Psoas muscle (tissue), 8 donors: ENCODE measurements at places on chromosomes 5 and 9. TPM values are rescaled to one million over a fixed set of nuclear protein-coding genes. Genes with fewer than 3 reads are reported as not detected.

BSPRY gene
- polyA plus RNA-seq = not detected

WNT8A gene
- polyA plus RNA-seq = not detected

RIOK2 gene
- 10.5 TPM for polyA plus RNA-seq

FOXD1 gene
- 0.15 TPM for polyA plus RNA-seq

TAL2 gene
- 0.61 TPM for polyA plus RNA-seq

PMPCA gene
- 42.4 TPM for polyA plus RNA-seq

F2R gene
- 2.3 TPM for polyA plus RNA-seq

QRFP gene
- polyA plus RNA-seq = 0.01 TPM

MLANA gene
- not detected for polyA plus RNA-seq

IDNK gene
- 1.0 TPM for polyA plus RNA-seq

- DNase-seq = no peak
Observed at GRCh38 chr5:135587721-135588663, 9.2 kb upstream of the CXCL14 start.

DNA sequence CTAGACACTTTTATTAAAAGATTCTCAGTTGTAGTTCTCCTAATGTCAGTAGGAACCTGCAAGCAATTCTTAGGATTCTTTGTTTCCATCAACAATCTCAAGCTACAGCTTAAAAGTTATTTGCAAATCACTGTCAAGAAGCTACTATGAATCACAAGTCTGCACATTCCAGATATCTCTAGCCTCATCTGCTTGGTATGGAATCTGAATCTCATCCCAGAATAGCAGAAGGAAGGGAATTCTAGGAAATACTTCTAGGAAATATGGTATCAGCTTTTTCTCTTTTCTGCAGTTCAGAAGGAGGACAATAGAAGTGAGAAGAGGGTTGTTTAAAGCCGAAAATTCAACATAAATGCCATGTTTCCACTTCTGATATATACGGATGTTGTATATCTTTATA, 792.2 kb upstream of the CDH9 start:
- DNase-seq = no peak

DNA sequence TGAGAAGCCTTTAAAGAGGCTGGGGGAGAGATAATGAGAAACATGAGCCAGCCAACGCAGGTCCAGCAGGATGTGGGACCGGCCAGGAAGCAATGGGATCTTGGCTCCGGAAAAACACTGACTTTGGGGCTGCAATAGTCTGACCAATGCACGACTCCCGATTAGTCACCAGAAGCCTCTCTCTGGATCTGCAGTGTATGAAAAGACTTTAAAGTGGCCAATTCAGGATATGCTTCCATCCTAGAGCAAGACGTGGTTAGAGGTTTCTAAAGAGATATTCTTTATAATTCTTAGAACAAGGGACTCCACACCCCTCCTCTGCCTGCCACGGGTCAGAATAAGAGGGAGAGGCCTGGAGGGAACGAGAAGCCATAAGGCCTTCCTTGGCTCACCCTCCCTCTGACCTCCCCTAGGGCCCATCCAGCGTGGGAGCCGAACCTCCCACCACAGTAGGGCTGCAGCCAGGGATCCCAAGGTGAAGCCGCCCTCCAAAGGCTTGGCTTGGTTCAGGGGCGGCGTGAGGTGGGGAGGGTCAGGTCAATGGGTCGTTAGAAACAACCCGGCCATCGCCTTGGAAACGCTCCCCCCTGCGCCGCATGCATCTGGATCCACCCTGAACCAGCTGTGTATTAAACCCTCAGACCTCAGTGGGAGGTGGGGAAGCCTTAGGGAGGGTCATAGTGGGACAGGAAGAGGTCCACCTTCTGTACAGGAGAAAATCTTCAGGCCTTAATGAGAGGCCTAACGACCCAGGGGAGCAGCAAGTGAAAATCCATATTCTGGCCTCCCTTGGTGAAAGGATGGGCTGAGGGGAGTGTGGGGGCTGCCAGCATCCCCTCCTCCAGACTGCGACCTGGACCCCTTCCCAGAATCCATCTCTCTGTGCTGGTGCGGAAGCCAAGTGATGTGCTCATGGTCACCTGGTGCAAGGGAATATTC, 11.1 kb downstream of the FGF1 start:
- no peak for DNase-seq

DNA sequence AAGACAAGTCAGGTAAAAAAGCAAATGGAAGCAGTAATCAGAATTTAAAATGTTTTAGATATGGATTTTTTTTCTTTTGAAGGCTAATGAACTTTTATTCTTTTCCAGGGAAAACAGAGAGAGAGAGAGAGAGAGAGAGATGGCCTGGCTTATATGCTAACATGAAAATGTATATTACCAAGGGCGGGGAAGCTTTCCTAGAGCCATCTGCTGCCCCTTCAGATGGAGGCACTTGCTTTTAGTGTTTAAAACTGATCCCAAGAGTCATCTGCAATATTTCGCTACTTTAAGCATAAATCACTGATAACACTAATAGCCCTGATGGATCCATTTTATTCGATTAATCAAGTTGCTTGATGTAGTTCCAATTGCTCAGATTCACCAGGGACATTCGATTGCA, 186.1 kb upstream of the ADAMTS16 start:
- DNase-seq = no peak

DNA sequence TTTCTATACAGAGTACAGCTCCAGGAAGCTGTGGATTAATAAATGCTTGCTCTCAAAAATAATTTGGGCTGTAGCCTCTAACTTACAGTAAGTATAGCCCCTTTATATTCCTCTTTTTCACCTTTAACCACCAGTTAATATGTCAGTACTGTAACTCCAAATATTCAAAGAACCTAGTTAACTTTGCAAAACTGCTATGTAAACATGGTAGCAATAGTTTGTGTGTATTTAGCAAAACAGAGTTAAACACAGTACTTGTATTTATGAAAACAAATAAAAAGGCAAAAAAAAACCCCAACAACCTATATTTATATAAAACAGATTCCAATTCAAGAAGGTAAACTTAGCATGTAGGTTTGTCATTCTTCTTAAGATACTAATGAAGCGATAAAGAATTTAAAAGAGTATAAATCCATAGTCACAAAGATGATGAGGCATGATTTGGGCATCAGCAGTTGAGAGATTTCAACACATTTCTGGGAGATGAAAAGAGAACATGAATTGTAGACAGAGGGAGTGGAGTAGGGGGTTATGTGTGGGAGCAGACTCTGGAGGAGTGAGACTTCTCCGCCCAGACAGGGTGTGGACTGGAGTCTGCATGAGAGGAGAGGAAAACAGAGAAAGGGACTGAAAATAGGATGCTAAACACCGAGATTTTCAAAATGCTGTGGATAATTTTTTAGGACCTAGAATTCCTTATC, 47.0 kb upstream of the F2RL1 start:
- no peak for DNase-seq

GRCh38 chr9:114494776-114495569, 10.3 kb downstream of the WHRN start:
- no peak for DNase-seq

GRCh38 chr9:126149661-126150060, 177.0 kb upstream of the MVB12B start:
- no peak for DNase-seq

DNA sequence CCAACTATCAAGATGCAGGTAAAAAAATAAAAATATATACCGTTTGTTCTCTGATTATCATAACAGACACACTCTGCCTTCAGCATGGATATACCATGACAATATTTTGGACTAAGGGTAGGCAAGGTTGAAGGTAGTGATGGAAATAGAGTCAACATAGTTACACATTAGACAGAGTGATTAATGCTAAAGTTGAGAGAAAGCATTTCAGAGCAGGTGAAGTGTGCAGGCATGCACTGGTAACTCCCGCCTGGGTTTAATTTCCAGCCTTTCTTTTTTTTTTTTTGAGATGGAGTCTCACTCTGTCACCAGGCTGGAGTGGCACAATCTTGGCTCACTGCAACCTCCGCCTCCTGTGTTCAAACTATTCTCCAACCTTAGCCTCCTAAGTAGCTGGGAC, 458.5 kb downstream of the TLR4 start:
- no peak for DNase-seq

DNA sequence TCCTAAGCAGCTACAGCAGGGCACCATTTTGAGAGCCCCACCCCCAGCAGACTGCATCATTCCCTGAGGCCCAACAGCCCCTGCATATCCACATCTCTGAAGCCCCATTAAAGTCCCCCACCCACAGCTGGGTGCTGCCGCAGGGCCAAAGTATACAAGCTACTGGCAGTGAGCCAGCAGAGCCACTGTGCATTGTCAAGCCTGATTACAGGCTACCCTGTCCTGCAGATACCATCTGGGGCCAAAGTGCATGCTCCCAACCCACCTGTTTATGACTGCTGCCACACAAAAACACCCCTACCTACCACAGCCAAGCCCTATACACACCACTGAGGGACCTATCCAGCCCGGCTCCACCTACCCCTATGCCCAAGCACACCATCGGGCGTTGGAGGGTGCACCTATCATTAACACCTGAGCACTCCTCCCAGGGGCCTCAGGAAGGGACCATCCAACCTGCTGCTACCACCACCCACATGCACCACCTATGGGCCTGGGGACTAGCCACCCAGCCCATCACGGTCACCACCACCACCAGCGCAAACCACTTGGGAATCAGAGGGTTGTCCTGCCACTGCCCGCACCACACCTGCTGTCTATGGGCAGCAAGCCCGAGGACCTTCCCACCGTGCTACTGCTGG, 105.0 kb downstream of the PLPP1 start:
- no peak for DNase-seq

GRCh38 chr9:36941441-36941840, 92.6 kb downstream of the PAX5 start:
- no peak for DNase-seq

GRCh38 chr5:82426464-82427154, 148.5 kb upstream of the RPS23 start:
- DNase-seq = peak; percentile 45

DNA sequence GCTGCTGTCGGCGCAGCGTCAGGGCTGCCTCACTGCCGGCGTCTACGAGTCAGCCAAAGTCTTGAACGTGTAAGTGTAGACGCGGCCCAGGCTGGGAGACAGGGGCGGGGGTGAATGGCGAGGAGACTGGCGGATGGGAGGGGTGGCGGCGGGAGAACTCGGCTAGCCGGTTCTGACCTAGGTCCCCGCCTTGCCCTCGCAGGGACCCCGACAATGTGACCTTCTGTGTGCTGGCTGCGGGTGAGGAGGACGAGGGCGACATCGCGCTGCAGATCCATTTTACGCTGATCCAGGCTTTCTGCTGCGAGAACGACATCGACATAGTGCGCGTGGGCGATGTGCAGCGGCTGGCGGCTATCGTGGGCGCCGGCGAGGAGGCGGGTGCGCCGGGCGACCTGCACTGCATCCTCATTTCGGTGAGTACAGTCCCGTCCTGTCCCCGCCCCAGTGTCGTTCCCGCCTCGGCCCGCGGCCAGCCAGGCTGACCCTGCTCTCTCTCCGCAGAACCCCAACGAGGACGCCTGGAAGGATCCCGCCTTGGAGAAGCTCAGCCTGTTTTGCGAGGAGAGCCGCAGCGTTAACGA, 745 bp downstream of the GADD45G start:
- peak; percentile 68 for DNase-seq

GRCh38 chr5:112684121-112684520, 53.6 kb upstream of the APC start:
- no peak for DNase-seq

GRCh38 chr5:159917994-159918393, 1.7 kb downstream of the ADRA1B start:
- no peak for DNase-seq

DNA sequence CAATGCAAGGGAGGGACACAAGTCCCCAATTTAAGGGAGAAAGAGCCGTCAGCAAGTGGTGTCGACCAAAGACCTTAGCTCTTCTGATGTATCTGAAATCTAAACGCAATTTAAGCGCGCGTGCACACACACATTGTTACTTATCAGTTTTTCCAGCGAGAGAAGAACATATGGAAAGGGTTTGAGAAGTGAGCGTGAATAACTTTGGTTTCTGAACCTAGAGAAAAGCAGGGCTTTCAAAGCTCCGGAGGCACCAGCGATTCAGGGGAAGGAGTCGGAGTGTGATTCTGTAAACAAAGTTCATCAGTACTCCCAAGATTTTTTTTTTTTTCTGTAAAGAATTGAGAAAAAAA, 191.8 kb downstream of the MEF2C start:
- no peak for DNase-seq

DNA sequence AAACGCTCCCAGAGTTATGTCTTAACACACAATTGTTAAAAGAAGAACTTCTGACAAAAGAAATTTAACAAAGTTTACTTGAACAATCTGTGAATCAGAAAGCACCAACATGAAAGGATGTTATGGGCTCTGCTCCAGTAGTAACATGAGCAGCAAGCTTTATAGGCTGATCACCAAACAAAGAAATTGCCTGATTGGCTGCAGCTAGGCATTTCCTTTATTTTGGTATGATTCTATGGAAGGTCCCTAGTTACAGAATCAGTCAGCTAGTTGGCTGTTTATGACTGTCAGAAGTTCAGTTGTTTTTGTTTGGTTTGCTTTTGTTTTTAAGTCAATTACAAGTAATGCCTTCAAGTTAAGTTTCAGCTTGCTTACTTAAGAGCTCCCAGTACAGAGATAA, 102.4 kb upstream of the SMC2 start:
- no peak for DNase-seq

GRCh38 chr9:72948575-72949243, 4.1 kb downstream of the ALDH1A1 start:
- DNase-seq = no peak

- DNase-seq = no peak
Observed at GRCh38 chr5:109655841-109656240, 33.9 kb upstream of the MAN2A1 start.

DNA sequence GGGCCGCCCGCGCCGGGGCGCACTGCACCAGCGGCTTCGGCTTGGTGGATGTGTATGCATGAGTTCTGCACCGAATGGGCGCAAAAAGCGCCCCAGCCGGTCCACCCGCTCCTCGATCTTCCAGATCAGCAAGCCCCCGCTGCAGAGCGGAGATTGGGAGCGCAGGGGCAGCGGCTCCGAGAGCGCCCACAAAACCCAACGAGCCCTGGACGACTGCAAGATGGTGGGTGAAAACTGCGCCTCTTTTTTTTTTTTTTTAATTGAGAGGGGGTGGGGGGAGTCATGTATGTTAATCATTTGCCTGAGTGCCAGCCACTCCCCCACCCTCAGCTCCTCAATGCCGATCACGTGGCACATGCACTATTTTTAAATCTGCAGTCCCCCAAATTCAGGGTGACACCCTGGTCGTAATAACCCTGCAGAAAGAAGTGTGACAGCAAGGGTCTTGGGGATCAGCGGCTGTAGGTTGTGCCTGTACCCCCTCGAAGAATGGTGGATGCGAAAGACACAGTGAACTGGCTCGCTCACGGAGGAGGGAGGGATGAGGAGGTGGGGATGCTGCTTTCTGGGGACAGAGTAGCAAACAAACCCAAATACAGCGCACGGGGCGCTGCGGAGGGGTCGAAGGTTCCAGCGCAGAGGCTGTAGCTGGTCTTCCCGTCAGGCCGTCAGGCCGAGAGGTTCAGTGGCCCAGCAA, 900 bp downstream of the RGS7BP start:
- no peak for DNase-seq

- no peak for DNase-seq
Observed at GRCh38 chr5:60576425-60576824, 123.5 kb downstream of the DEPDC1B start.
